ENCODE measurements at places on chromosomes 16 and 17.

GRCh38 chr17:2194889-2195335 lies 108.7 kb downstream of the SMG6 start:
- DNase-seq: no peak

DNA sequence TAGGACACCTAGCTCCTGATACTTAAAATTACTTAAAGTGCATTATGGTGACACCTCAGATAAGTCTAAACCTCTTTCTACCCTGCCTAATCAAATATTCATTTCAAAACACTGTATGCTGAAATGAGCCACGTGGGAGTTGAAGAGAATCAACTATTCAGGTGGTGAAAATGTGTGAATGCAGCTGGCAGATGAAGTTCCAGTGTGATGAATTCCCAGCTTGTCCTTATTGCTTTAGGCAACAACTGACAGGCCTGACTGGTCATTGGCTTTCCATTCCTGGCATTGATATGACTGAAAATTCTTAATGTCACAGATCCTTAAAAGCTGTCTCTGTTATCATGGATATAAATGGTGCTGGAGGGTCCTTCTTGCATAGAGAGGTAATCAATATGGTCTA lies 301.9 kb upstream of the TBX2 start:
- no peak for DNase-seq

- peak; percentile 9 for DNase-seq
Measured at GRCh38 chr17:2749784-2750181, 331 bp upstream of the CCDC92B start.

DNA sequence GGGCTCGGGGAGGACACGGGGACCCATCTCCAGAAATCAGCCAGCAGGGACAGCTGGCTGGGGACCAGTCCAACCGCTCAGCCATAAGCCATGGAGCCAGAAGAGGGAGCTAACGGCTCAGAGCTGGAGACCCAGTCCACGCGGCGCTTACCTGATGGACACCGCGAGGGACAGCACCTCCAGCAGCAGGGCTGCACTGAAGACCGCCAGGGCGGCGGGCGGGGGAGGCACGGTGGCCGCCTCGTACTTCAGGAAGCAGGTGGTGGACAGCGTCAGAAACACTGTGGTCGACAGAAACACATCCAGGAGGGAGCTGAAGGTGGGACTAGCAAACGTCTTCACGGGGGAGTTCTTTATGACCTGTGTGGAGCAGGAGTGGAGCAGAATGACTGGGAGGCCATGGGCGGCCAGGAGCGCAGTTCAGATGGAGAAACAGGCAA lies 102.6 kb upstream of the CREBBP start:
- DNase-seq: no peak

DNA sequence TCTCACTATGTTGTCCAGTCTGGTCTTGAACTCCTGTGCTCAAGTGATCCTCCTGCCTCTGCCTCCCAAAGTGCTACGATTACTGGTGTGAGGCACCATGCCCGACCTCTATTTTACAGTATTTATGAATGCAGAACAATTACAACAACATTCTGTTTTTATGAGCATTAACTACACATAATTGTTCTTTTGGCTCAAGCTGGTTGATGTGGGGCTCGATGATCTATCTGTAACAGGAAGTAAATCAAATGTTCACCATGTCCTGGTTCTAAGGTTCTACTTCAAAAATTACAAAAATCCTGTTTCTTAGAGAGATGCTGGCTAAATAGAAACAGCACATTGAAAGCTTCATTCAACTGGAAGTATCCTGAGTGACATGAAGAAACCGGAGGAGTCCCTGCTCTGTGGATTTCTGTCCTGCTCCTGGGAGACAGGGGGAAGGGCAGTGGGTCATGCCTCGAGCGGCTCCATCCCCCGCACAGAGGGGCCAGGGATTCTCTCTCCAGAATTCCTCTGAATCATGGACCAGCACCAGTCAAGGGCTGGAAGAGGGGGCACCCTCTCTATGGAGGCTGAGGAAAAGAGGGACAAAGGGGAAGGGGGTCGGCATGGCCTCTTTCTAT lies 31.5 kb downstream of the FA2H start:
- DNase-seq: no peak

GRCh38 chr17:31586946-31587345 lies 195.5 kb downstream of the RAB11FIP4 start:
- DNase-seq: no peak

- DNase-seq: no peak
Measured at GRCh38 chr17:30296499-30297080, 4.8 kb upstream of the BLMH start.

GRCh38 chr16:67198238-67198734 lies 645 bp upstream of the ELMO3 start:
- no peak for DNase-seq

DNA sequence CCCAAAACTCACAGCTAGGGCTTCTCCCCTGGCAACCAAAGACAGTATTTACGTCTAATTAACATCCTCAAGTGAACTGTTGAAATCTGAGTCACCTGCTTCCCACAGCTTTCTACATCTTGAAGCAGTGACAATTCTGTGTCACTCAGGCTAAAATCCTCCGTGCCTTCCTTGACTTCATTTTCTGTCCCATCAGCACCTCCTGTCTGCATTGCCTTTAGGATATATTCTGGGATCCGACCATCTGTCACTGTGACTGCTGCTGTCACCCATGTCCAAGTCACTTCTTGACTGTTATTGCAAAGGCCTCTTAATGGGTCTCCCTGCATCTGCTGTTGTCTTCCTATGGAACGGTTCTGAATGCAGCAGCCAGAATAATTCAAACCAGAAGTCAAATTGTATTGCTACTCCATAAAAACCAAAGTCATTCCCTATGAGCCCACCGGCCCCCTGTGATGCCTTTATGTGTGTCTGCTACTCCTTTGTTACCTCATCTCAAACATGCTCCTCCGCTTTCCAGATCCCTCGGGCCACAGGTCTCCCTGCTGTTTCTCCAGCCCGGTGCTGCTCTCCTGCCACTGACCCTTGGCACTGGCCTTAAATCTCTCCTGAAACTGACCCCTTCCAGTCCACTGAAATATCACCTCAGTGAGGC lies 56.9 kb downstream of the WWP2 start:
- DNase-seq: no peak

DNA sequence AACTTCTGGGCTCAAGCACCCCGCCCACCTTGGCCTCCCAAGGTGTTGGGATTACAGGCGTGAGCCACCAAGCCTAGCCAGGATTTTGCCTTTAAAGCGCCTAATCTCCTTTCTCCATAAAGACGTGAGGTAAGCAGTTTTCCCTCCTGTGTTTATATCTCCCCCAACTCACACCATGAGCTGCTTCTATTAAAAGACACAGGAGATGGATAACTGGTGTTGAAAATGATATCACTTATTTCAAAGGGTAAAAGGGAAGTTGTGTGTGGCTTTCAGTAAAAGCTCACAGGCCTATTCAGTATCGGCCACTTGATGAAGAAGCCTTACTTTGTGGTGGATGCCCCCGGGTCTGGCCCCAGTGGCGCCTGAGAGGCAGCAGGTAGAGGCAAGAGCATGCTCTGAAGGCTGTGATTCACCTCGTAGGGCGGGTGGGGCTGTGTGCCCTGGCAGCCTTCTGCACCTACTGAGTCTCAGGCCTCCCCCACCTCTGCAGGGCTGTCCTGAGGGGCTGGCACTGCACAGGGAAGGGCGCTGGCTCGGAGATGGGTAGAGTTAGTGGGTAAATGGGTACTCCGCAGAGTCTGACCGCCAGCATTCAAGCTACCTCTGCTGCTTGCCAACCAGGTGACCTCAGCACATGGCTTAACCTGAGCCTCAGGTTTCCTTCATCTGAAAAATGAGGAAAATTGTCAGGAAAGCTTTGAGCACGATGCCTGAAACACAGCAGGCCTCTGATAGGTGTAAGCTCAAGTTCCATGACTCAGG lies 146.8 kb downstream of the CLEC16A start:
- no peak for DNase-seq

DNA sequence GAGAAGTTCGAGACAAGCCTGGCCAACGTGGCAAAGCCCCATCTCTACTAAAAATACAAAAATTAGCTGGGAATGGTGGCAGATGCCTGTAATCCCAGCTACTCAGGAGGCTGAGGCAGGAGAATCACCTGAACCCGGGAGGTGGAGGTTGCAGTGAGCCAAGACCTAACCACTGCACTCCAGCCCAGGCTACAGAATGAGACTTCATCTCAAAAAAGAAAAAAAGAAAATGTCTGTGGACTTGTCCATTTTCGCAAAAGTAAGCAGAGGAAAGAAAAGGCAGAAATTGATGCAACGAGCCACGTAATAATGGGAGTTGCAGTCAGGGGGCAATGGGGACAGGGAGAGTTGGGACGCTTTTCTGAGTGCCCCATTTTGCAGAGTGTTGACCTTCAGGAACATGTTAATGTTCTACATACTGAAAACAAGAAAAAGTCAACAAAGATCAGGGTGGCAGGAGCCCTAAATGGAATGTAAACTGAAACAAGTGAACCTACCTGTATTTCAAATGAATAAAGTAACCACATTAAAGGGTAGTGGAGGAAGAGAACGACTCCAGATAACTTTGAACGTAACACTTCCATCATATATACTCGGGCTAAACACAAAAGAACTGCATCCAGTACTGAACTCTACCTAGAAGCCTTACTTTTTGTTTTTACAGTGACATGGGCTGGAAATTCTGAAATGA lies 76.4 kb downstream of the CNGB1 start:
- no peak for DNase-seq
